ENCODE measurements at places on chromosomes 6 and 20.

- H3K27ac ChIP-seq: no peak overlapping the region
- H3K36me3 ChIP-seq: no peaks in the 10 kb centered on the region
- no peaks in the 10 kb centered on the region for H3K27me3 ChIP-seq
- ATAC-seq: no peak
Measured at GRCh38 chr6:125248136-125248535, 53.6 kb downstream of the HDDC2 start.

- ATAC-seq: no peak
- no peaks in the 10 kb centered on the region for H3K4me1 ChIP-seq
- no peaks in the 10 kb centered on the region for H3K36me3 ChIP-seq
Measured at GRCh38 chr6:29509239-29509638, 21.5 kb upstream of the MAS1L start.

GRCh38 chr6:9439621-9440330, 975.1 kb downstream of the TFAP2A start:
- no peak overlapping the region for H3K4me3 ChIP-seq
- H3K4me1 ChIP-seq: no peaks in the 10 kb centered on the region
- H3K36me3 ChIP-seq: no peaks in the 10 kb centered on the region

DNA sequence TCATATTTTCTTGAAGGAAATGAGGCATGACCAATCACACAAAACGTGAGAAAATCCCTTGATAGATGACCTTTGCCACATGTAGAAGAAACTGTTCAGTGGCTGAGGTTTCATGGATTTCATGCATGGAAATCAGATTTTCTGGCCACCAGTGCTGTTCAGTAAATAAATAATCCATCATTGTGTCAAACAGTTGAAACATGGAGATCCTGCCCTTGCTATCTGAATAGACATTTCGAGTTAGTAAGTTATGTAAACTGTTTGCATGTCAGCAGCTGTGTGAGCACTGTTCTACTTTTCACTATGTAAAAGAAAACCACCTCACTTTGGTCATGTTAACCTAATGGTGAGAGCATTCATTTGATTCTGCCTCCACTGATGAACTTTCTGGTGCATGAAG, 793.9 kb upstream of the EPHA7 start:
- no peaks in the 10 kb centered on the region for H3K36me3 ChIP-seq
- H3K27ac ChIP-seq: no peak overlapping the region
- ATAC-seq: no peak
- H3K27me3 ChIP-seq: no peaks in the 10 kb centered on the region

- H3K4me1 ChIP-seq: peaks cover 4% of the 10 kb centered on the region
- no peak overlapping the region for H3K4me3 ChIP-seq
Measured at GRCh38 chr6:156809034-156809433, 31.9 kb downstream of the ARID1B start.

DNA sequence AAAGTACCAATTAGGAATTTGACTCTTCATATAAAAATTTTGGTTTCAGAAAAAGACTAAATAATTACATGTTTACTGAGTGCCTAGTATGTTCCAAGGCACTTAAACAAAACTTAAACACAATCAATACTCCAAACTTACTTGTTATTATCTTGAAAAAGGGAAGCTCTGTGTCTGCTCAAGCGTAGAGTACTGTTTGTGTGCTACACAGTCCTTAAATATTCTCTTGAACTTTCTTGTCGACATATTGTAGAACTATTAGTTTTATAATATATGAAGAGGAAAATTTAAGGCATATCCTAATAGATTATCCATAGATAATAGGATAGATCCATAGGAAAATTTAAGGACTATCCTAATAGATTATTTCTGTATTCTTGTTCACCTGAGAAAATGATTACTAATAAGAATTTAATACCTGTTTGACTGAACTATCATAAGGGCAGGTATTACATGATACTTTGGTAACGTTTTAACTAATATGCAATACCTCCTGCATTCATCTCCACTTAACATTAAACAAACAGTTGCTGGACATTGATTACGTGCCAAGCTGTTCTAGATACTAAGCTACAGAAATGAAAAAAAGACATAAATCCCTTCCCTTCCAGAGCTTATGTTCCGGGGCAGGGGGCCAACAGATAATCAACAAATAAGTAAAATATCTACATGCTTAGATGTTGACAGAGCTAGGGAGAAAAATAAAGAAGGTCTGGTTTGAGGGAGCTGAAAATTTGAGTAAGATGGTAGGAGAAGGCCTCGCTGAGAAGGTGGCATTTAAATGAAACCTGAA, 115.2 kb upstream of the BCLAF1 start:
- no peaks in the 10 kb centered on the region for H3K27me3 ChIP-seq
- H3K4me1 ChIP-seq: no peaks in the 10 kb centered on the region
- no peak overlapping the region for H3K4me3 ChIP-seq

DNA sequence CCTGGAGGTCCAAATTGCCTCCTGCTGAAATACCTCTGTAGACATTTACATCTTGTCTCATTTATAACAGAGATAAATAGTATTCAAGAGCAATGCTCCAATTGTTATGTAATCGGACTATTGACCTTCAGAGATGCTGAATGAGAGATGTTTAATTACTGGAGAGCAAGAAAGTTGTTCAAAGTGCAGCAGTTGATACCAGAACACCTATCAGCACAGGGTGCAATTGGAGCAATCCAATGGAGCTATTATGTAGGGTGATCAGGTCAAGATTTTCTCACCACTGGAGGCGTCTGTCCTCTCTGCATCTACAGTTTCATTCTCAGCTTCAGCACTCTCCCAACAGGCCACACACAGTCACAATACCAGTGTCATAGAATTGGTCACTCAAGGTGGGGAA, 19.5 kb upstream of the TMX4 start:
- H3K27ac ChIP-seq: no peak overlapping the region
- H3K27me3 ChIP-seq: no peaks in the 10 kb centered on the region
- no peaks in the 10 kb centered on the region for H3K4me1 ChIP-seq
- no peak for ATAC-seq

- no peak for ATAC-seq
- H3K27me3 ChIP-seq: peaks cover 23% of the 10 kb centered on the region
- no peak overlapping the region for H3K4me3 ChIP-seq
- no peak overlapping the region for H3K27ac ChIP-seq
Measured at GRCh38 chr6:159043947-159044346, 844 bp downstream of the TAGAP start.

- no peak overlapping the region for H3K4me3 ChIP-seq
- H3K36me3 ChIP-seq: no peaks in the 10 kb centered on the region
- H3K4me1 ChIP-seq: no peaks in the 10 kb centered on the region
- no peak overlapping the region for H3K27ac ChIP-seq
Measured at GRCh38 chr20:516799-517198, 26.8 kb downstream of the CSNK2A1 start.

- H3K4me1 ChIP-seq: no peaks in the 10 kb centered on the region
- ATAC-seq: no peak
- no peak overlapping the region for H3K27ac ChIP-seq
Measured at GRCh38 chr6:97865612-97866011, 582.6 kb upstream of the MMS22L start.

DNA sequence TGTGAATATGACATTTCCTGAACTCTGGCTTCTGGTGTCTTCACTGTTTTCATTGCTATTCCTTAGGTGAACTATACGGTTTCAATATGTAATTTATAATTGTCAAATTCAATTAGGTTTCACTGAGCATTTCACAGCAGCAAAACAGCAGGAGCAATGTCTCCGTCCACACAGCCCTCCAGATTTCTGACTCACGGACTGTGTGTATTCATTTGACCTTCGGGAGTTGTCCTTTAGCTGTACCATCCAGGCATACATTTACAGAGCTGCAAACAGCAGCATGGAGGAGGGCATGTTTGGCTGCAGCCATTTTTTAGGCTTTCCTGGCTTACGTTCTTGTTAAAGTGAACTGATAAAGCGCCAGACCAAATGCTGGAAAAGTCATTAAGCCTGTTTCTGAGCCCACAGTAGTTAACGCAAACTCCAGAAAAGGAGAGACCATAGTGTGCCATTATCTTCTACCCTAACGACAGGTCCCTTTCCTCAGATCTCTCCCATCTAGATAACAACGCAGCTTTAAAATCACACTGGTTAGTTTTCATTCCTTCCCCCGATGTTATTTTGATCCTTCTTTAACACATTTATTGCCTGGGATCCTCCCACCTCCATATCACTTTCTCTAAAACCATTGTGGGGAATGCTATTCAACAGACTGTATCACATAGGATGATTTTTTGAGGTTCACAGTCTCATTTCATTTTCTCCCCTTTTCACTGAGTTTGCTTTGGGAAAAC, 18.3 kb downstream of the FOXC1 start:
- no peak for ATAC-seq
- H3K4me3 ChIP-seq: no peak overlapping the region
- H3K27ac ChIP-seq: no peak overlapping the region
- H3K27me3 ChIP-seq: peaks cover 81% of the 10 kb centered on the region
- no peaks in the 10 kb centered on the region for H3K36me3 ChIP-seq
- no peaks in the 10 kb centered on the region for H3K4me1 ChIP-seq

GRCh38 chr20:2872459-2873009, 747 bp upstream of the PTPRA start:
- H3K27me3 ChIP-seq: peaks cover 10% of the 10 kb centered on the region
- no peaks in the 10 kb centered on the region for H3K4me1 ChIP-seq
- peak overlapping the region; percentile 96 for H3K4me3 ChIP-seq

GRCh38 chr6:136014454-136015437, 163.2 kb downstream of the PDE7B start:
- H3K4me3 ChIP-seq: no peak overlapping the region
- no peak overlapping the region for H3K27ac ChIP-seq
- no peaks in the 10 kb centered on the region for H3K4me1 ChIP-seq
- ATAC-seq: no peak

- no peaks in the 10 kb centered on the region for H3K4me1 ChIP-seq
- no peaks in the 10 kb centered on the region for H3K36me3 ChIP-seq
- H3K4me3 ChIP-seq: no peak overlapping the region
- H3K27me3 ChIP-seq: no peaks in the 10 kb centered on the region
Measured at GRCh38 chr6:47047479-47048407, 5.6 kb upstream of the ADGRF1 start.

DNA sequence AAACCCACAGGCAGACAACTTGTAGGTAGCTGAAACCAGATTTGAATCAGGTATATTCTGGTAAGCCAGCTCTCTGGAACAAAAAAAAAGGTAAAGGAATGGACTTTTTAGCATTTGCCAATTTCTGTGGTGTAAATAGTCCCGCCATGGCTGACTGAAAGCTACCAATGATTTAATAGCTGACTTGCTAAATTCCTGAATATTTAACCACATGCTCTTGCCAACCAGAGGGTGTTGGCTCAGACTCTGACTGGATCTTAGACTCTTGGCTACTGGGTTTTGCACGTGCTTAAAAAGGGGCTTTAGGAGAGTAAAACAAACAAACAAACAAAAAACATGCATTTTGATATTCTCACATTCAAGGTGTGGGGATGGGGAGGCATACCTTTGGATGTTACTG, 600.0 kb upstream of the CDH4 start:
- ATAC-seq: no peak
- H3K36me3 ChIP-seq: no peaks in the 10 kb centered on the region
- no peak overlapping the region for H3K4me3 ChIP-seq

DNA sequence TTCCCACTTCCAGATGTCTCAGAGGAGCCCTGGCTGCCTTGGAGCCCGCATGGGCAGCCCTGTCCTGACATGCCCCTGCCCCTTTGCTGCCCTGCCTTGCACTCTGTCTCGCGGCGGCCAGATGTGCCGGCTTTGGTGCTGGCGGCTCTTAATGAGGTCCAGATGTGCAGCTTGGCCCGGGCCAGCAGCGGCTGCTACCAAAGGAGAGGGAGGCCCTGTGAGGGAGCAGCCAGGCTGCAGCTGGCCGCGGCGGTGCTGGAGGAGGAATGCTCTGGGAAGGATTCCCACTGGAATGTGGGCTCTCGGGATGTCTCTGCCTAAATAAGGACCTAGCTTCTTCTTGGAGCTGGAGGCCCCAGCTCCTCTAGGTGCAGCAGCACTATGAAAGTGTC, 72.4 kb downstream of the FGD2 start:
- ATAC-seq: peak; percentile 92
- H3K36me3 ChIP-seq: no peaks in the 10 kb centered on the region
- peaks cover 8% of the 10 kb centered on the region for H3K4me1 ChIP-seq
- peak overlapping the region; percentile 73 for H3K27ac ChIP-seq

GRCh38 chr20:36847009-36847709, 28.8 kb upstream of the TLDC2 start:
- no peak overlapping the region for H3K4me3 ChIP-seq
- H3K27ac ChIP-seq: peak overlapping the region; percentile 97
- ATAC-seq: peak; percentile 92

GRCh38 chr6:72639920-72640614, 18.2 kb downstream of the KCNQ5 start:
- ATAC-seq: no peak
- no peaks in the 10 kb centered on the region for H3K36me3 ChIP-seq
- H3K27ac ChIP-seq: no peak overlapping the region
- no peaks in the 10 kb centered on the region for H3K27me3 ChIP-seq
- no peaks in the 10 kb centered on the region for H3K4me1 ChIP-seq

DNA sequence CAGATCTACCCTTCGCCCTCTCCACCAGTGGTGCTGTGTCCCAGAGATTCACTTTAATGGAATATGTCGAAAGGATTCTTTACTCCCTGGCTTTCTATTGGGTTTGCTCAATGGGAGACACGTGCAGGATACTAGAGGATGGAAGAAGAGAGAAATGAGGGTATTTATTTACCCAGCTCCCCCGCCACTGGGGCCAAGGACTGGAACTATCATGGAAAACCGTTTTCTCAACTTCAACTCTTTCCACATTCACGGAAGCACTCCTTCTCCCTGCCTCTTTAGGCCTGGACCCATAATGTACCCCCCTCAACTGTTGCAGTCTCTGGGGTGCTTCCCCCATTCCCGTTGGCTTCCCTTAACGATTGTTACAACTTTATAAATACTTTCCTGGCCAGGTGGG, 26.6 kb upstream of the RALY start:
- no peak for ATAC-seq
- no peaks in the 10 kb centered on the region for H3K27me3 ChIP-seq
- no peak overlapping the region for H3K27ac ChIP-seq
- H3K4me3 ChIP-seq: no peak overlapping the region

GRCh38 chr6:121584586-121585369, 149.3 kb downstream of the GJA1 start:
- H3K4me3 ChIP-seq: no peak overlapping the region
- peak overlapping the region; percentile 63 for H3K27ac ChIP-seq
- H3K36me3 ChIP-seq: no peaks in the 10 kb centered on the region
- ATAC-seq: peak; percentile 52

GRCh38 chr20:61340157-61340556, 88.1 kb downstream of the CDH4 start:
- H3K27me3 ChIP-seq: peaks cover 10% of the 10 kb centered on the region
- H3K27ac ChIP-seq: no peak overlapping the region
- no peak overlapping the region for H3K4me3 ChIP-seq
- H3K4me1 ChIP-seq: no peaks in the 10 kb centered on the region
- ATAC-seq: no peak

- no peaks in the 10 kb centered on the region for H3K27me3 ChIP-seq
- ATAC-seq: no peak
- H3K36me3 ChIP-seq: no peaks in the 10 kb centered on the region
- H3K4me1 ChIP-seq: no peaks in the 10 kb centered on the region
Measured at GRCh38 chr6:13334953-13335352, 6.6 kb upstream of the TBC1D7 start.

DNA sequence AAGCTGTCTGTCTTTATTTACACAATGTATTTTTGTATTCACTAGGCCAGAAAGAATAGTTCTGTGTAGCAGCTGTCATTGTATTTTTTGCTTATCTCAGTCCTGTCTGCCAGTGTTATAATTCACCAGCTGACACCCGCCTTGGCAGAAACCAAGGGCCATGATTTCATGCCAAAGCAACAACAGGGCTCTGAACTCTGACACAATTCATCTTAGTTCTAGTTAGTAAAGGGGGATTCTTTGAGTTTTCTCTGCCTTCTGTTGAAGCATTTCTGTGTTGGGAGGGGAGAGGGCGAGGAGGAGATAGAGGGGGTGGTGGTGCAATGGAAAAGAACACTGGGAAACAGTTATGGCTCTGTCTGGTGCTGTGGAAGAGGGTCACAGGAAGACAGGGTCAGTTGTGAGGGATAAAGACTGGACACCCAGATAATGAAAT, 684.6 kb upstream of the MARCKS start:
- no peak for ATAC-seq
- no peak overlapping the region for H3K27ac ChIP-seq
- no peaks in the 10 kb centered on the region for H3K4me1 ChIP-seq
- H3K27me3 ChIP-seq: no peaks in the 10 kb centered on the region

Data from gastroesophageal sphincter (tissue), 4 donors.